Stimulated activated CD4-positive, alpha-beta T cell treated with anti-CD3 and anti-CD28 coated beads, Interleukin-2, amount 100 ng/mL, for 24 hours (primary cell): ENCODE measurements at places on chromosomes 6 and 20.

DNA sequence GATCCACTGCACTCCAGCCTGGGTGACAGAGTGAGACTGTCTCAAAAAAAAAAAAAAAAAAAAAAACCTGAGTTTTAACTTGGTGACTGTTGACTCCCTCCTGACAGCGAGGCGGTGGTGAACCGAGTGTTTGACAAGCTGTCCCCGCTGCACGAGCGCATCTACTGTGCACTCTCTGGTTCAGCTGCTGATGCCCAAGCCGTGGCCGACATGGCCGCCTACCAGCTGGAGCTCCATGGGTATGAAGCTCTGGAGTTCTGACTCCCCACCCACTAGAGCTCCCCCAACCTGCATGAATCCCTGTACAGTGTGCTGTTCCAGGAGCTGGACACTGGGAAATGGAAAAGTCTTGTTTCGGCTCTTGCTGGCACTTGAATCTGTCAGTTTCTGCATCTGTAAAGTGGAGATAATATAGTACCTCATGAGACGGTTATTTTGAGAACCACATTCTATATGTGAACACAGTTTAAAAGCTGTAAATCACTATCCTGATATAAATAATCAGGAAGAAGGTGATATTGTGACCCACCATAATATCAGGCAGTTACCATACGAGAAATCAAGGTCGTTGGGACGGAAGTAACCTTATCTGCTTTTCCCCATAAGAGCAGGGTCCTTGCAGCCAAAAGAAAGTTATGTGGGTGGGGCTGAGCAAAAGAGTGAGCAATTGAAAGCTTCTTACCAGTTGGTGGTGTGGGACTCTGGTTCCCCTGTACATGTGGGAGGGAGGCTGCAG is 3.3 kb downstream of the PSMB9 start:
- no peak for DNase-seq

GRCh38 chr6:116265041-116265829 is 11.4 kb upstream of the TSPYL4 start:
- no peak for DNase-seq

DNA sequence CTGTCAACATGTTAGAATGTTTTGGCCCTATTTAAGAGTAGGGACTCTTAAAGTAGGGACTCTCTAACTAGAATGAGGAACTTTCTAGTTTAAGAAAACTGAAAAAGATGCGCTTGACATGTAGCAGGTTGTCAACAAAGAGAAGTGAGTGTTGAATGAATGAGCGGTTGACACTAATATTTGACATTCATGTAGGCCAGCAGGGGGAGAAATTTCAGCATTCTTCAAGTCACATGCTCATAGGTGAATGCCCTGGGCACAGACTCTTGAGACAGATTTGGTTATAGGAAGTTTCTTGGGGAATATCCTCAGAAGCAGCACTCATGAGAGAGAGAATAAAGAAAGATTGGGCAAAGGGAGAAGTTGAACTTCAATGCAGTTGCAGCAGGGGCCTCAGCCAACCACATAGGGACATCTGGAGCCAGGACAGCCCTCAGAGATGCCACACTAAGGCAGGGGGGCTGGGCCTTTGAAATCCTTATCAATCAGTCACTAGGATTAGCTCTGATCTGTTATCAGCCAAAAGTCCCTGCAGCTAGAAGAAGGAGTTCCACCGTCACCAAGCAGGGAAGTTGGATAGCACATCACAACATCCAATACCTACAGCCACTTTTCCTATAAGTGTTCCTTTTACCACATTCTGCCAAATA is 145.1 kb upstream of the FKBP1C start:
- no peak for DNase-seq

- no peak for DNase-seq
These were observed 29.4 kb downstream of the PHIP start for GRCh38 chr6:79048611-79049010.

- DNase-seq: no peak
These were observed 20.9 kb upstream of the ZFAND3 start for GRCh38 chr6:37798436-37799262.

DNA sequence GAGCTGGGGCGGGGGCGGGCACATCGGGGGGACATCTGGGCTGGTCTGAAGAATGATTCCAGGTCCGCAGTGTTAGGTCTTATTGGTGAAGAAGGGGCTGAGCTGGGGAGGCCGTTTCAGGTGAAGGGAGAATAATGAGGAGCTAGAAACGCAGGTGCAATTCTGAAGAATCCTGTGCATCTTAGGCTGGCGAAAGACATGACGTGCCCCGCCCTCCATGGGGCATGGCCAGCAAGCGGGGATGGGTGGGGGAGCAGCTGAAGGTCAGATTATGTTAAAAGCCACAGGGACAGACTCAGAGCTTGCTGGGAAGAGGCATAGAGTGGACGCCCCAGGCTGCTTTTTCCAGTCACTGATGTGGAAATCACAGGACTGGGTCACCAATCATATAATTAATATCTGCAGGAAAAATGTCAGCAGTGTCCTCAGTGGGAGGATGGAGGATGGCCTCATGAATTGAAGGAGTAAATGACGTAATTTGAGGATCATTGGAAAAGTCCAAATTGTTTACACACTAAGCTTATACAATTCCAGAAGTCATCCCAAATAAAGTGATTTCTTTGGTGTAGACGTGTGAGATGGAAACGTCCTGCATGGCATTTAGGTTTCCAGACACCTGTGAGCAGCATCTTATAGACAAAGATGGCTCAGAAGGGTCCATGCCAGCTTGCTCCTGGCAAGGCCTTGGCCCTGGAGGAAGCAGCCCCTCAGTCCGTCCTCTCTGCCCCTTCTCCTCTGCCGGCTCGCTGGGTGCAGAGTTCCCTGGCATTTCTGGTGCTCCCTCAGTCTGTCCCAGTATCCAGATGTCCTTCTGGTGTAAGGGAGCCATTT is 109.6 kb upstream of the FRMD1 start:
- no peak for DNase-seq

DNA sequence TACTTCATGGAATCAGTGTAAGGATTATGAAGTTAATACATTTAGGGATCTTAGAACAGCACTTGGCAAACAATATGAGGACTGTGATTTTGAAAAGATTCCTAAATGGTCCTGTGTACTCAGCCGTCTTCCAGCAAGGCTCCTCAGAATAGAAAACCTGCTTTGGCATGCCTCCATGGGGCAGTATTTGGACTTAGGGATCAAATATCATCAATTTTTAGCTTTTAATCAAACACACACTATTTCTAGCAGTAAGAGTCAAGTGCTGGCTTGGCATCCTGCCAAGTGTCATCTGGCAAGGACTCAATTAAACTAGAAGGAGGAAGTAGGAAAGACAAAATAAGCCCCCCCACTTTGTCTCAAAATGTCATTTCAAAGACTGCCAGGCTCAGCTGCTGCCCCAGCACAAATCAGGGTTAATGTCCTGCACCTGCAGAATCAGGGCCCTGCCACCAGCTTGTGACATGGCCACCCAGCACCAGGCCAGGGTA is 40.8 kb downstream of the IYD start:
- DNase-seq: no peak

DNA sequence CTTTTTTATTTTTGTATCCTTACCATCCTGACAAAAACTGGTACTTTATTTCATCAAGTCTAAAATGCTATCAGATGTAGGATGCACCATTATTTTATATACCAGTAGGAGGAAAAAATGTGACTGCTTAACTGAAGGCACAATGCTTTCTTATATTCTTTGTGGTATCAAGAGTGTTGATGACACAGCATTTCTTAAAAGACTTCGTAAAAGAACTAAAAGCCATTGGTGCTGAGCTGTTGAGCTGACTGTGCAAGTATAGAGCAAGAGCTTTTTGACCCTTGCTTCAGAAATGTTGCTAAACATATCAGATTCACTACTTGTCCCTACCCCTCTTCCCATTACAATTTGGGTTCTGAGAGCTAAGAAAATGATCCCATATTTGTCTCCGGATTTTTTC is 17.5 kb downstream of the SF3B5 start:
- DNase-seq: no peak

DNA sequence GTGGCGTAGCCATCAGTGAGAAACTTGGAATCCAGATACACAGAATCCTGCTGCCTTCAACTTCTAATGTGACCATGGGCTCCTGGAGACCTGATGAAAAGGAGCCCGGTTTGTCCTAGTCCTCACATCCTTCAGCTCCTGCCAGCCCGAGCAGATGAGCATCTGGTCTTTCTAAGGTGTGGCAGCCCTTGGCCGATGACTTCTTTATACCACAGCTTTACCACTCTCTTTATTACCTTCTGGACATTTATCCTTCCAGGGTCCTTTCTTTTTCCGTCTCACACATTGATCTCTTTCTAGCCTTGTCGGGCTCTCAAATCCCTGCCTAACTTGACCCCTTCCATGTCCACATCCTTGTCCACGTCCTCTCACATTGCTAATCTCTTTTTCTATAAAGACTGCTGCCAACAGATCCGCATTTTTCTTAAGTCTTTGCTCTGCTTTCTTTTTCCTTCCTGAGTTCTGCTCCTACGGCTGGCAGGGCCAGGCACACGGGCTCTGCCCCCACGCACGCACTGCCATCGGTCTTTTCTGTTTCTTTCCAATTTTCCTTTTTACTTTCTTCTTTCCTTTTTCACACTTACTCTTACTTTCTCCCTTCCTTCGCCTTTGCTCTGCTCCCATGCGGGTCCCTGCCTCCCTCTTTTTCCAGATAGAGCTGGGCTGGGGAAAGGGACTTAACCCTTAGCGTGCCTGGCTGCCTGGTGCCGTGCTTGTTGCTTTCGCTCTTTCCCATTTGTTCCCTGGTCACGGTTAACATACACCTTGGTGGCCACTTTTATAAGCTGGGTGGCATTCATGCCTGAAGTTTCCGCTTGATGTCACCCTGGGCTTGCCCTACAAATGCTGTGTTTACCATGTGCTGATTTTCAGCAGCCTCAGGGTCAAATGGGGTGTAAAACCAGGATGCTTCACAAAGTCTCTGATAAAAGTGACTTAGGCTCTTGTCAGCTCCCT is 9.4 kb upstream of the GMPR start:
- no peak for DNase-seq

- DNase-seq: no peak
These were observed 48.6 kb downstream of the CDKAL1 start for GRCh38 chr6:20582586-20583443.

DNA sequence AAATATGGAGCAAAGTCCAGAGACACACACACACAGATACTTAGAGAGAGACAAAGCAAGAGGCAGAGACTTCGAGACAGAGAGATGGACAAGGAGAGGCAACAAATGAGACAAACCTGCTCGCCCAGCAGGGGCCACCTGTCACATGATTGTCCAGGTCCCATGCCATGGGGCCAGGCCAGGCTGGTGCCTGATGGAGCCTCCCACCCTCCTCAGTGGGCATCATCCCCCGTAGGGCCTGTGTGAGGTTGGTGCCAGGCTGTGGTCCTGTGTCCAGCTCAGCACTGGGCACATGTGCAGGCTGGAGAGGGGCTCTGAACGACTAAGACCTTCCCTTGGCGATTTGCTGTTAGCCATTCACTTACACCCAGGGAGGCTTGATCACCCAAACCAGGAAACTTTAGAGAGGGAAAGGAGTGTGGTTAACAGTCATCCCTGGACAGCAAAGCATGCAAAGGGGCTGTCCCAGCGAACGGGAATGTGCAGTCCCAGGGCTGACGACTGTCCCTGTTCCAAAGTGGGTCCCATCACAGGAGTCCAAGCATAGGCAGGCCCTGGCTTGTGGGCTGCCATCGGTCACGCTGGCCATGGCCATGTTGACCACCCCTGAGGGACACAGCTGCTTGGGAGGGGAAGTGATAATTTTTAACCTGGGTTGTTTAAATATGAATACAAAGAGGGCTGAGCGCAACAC is 38.4 kb upstream of the PHACTR3 start:
- DNase-seq: no peak

GRCh38 chr20:37238935-37239451 is 22.6 kb downstream of the GHRH start:
- no peak for DNase-seq

DNA sequence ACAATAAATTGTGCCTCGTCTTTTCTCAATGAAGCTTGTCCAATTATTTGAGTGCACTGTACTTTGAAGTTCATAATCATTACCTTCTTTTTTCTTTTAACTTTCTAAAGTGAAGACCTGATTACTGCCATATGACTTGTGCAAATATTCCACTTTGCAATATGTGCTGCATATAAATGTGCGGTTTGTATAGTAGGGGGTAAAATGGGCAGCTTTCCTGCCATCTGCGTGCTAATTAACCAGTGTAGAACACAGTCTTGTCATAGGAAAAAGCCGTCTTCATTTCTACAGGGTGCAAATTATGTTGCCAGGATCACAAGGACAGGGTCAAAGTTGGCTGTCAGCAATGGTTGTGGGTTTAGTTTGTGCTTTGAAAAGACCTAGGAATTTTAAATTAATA is 397.0 kb downstream of the NKAIN2 start:
- DNase-seq: no peak

DNA sequence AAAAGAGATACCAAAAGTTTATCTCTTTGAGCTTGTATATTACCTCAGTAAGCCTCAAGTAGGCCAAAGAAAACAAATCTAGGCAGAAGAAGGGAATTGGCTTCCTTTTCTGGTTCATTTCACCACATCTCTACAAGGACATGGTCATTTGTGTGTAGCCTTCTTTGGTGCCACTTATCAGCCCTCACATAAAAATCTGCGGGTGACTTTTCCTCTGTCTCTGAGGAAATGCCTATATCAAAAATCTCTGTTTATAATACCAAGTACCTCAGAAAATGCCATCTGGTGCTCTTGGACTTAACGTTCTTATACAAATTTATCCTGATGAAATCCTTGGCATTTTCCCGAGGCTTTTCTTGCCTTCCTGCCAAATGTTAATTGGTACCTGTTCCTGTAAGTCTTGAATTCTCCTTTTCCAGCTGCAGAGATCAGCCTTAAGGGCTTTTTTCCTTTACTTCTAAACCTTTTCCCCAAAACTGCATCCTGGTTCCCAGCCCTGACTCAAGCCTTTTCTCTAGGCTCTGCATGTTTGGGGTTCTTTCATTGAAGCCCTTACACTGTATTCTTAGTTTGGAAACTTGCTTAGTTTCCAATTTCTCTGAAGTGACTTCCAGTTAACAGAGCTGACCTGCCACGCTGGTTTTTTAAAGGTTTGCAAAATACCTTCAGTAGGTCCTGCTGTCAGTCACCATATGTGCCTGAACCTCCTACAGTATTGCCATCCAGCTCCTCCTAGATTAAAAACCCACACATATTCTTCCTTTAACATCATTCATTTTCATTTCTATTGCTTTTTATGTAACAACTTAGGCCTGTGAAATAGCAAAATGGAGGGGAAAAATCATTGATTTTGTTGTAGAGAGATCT is 191.2 kb upstream of the PREP start:
- DNase-seq: no peak

- no peak for DNase-seq
These were observed 653 bp downstream of the ZNF335 start for GRCh38 chr20:45971425-45971674.

DNA sequence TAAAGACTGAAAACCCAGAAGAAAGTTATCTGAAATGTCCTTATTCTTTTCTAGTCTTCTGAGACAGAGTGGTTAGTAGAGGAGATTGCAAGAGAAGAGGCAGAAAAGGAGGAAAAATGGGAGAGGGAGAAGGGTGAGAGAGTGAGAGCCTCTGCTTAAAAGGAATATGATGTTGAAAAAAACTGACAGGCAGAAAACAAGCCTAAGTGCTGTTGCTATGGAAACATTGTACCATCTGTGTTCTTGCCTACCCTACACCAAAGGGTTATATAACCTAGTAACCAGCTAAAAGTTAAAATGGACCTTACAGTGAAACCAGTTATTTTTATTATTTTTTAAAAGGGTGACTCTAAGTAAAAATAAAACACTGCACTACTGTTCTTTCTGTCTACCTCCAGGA is 28.3 kb upstream of the SH3BGRL2 start:
- DNase-seq: no peak

GRCh38 chr6:16491666-16492313 is 253.4 kb downstream of the GMPR start:
- no peak for DNase-seq
